ENCODE measurements at places on chromosomes 11 and 22.

- no peak for DNase-seq
These were observed 71.3 kb downstream of the ETS1 start for GRCh38 chr11:128515826-128516778.

DNA sequence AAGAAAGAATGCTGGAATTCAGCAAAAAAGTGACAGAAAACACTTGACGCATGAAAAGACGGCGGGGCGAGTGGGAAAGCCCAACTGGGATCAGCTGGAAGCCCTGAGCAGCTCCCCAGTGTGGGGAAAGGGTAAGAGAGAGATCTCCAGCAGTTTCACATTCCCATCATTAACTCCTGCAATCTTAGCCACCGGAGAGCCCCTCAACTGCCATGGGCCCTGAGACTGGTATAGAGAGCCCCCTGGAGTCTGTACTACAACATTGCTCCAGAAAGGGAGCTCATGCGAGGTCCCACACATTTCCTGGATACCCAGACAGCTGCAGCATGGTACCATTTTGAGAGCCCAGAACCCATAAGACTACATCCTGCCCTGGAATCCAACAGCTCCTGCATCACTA is 31.1 kb downstream of the MRGPRX4 start:
- DNase-seq = peak; percentile 58

- DNase-seq = no peak
These were observed 3.0 kb downstream of the ABTB2 start for GRCh38 chr11:34354782-34355181.

DNA sequence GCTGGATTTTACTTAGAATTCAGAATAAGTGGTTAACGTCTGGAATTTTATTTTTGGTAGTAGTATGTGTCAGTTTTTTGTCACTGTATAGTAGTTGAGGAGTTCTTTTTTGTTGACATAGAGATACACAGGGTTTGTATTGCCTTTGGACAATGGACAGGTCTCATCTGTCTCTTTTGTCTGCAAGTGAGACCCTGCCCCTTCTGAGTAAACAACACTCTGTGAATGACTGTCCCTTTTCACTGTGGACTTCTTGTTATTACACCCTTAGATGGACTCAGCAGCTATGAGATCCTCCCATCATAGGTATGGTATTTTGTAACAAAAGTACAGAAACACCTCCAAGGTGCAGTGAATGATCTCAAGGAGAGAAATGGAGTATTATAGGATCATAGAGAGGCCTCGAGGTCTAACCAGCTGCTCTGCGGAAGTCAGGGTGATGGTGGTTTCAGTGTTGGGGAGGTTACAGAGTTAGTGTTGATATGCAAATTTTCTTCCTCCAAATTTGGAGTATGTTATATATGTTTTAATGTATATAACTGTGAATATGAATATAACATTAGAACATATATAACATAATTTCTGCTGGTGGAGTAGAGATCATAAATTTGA is 7.8 kb downstream of the PPP6R3 start:
- no peak for DNase-seq

GRCh38 chr11:35905646-35906276 is 38.1 kb upstream of the LDLRAD3 start:
- DNase-seq = no peak

DNA sequence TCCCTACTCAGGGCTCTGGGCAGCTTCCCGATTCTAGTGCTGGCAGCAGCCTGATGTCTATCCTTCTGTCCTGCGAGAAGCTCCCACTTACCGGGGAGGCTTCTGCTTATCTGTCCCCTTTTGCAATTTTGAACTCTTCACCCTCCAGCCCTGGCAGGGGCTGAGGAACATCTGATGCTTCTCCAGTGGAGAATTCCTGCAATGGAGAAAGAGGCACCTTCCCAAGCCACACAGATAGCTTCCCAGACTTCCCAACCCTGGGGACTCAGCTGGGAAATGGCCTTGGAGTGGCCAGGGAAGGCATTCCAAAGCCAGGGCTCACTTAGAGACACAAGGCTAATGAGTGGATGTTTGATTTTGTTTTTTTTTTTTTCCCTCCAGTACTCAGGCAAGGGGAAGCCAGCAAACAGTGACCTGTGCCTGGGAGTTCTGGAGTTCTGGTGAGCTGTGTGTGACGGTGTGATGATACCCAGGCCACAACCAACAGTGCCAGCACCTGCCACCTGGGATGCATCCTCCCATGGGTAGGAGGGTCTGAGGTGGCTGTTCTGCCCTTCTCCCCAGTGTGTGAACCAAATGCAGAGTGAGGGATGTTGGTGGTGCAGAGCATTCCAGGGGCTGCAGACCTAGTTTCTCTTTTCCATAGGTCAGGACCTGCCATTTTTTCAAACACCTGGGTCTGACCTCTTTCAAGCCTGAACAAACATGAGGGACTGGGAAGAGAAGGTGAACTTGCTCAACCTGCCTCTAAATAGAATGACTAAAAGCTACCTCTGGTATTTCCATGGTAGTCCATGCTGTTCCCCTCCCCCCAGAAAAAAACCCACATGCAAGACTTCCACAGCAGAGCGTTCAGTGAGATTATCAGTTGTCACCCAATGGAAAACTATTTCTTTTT is 95.1 kb downstream of the CCDC81 start:
- DNase-seq = no peak

GRCh38 chr11:27281276-27281675 is 81.7 kb downstream of the CCDC34 start:
- no peak for DNase-seq

- DNase-seq = no peak
These were observed 1429.3 kb downstream of the BRD1 start for GRCh38 chr22:48398181-48398905.

DNA sequence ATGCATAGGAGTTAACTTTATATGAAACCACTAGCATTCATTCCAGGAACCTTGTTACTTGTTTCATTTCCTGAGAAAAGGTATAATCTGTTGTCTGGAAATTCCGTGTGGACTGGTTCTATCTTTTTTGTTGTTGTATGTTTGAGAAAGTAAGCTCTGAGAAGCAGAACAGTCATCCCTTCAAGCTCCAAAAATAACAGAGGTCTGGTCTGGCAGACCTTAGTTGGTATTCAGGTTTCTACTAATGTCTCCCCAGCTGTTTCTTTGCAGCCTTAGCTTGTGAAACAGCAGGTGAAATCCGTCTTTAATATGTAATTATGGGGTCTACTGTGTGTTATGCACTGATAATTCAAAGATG is 2.4 kb downstream of the RNF121 start:
- DNase-seq = no peak

DNA sequence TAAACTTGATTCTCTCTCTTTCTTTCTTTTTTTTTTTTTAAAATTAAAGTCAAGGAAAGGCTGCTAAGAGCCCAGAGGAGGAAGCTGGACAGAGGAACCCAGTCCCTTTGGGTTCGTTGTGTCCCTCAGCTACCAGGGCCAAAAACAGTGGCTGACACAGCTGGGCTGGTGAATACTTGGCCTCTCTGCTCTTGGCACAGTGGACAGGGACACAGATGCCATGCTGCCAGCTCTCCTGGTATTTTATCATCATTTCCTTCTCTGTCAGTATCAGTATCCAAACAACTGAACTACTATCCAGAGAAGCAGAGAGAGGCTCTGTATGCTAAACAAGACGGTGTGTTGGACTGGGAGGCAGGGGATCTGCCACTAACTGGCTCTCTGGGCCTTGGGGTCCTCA is 123.7 kb upstream of the CCDC90B start:
- no peak for DNase-seq

GRCh38 chr11:69645801-69646492 is 5.0 kb downstream of the CCND1 start:
- DNase-seq = peak; percentile 77

GRCh38 chr11:130476200-130476921 is 27.9 kb downstream of the ADAMTS15 start:
- no peak for DNase-seq

GRCh38 chr11:37632748-37633147 is 1034.7 kb upstream of the RAG2 start:
- DNase-seq = no peak

DNA sequence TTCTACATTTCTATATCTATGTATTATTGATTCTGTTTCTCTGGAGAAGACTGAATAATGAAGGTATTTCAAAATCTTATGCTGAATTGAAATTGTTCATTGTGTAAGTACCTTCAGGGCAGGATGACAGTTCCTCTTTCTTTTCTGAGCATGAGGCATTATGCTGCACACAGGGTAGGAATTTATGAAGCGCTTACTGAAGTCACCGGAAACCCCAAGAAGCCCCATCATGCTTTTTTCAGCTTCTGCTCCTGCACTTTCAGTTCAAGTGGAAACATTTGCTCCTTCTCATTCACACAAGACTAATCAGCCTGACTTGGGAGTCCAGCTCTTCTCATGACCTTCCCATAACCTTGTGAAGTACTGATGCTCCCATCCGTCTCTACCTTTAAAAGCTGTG is 314.7 kb upstream of the SORL1-AS1 start:
- no peak for DNase-seq

DNA sequence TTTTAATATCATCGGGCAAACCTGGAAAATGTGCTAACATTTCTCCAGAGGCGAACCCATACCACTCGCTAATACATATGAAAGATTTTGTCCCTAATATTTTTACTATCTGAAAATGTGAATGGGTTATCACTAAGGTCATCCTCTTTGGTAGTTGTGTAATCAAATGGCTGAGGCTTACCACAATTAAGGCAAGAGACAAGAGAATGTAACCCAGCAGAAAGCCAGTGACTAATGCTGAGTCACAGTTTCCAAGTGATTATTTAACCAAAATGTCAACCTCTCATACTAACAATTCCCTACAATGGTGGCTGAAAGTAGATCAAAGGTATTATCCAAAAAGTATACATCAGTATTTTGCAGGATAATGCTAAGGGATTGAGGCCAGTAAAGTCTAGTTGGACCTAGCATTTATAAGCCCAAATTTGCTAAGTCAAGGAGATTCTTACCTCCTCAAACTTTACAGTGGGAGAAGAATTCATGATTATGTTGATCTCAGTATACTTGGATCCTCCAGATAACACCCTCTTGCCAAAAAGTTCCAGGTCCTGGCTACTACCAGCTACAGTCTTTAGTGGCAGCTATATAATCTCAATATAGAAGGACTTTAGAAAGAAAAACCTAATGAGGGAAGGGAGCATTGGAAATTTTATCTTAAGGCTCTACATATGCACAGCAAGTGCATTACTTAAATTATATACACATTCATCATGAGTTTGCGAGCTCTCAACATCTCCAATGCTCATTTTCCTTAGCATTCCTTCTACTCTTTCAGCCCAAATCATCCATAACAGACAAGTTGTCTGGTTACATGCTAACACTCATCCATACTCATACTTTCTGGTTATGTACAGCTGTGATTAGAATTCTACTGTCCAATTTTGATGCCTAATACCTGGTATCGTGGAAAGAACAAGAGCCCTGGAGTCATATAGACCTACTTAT is 25.4 kb downstream of the SIK3 start:
- DNase-seq = peak; percentile 86

DNA sequence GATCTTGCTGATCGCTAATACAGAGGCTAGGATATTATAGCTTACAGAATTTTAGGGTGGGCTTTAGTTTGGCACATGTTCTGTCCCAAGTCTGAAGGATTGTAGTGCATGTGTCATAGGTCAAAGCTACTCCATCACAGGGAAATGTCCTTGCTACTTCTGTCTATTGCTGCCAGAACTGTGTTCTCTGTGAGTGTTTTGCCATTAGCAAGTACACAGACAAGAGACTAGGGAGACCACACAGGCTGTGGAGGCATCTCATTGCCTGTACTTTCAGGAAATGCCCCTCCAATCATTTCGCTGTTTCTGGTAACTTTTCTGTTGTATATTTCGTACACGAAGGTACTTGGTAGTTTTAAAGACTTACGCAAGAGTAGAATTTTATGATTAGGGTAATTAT is 25.5 kb upstream of the RAG2 start:
- DNase-seq = no peak

GRCh38 chr11:120068114-120068573 is 69.8 kb downstream of the TRIM29 start:
- peak; percentile 73 for DNase-seq

DNA sequence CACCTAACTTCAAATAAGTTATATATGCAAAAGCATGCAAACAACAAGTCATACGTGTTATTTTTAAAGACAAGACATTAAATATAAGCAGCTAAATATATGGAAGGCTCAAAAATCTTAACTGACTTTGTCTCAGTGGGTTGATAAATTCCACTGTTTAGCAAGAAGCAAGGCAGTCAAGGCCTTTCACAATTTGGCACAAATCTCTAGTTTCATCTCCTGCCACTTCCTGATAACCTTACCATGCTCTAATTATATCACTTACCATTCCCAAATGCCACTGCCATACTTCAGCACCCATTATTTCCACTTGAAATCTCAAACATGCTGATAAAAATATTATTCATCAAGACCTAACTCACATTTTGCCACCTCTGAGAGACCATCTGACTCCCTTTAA is 24.8 kb downstream of the DCUN1D5 start:
- peak; percentile 30 for DNase-seq

GRCh38 chr22:23833017-23833751 is 5.6 kb downstream of the DERL3 start:
- no peak for DNase-seq

DNA sequence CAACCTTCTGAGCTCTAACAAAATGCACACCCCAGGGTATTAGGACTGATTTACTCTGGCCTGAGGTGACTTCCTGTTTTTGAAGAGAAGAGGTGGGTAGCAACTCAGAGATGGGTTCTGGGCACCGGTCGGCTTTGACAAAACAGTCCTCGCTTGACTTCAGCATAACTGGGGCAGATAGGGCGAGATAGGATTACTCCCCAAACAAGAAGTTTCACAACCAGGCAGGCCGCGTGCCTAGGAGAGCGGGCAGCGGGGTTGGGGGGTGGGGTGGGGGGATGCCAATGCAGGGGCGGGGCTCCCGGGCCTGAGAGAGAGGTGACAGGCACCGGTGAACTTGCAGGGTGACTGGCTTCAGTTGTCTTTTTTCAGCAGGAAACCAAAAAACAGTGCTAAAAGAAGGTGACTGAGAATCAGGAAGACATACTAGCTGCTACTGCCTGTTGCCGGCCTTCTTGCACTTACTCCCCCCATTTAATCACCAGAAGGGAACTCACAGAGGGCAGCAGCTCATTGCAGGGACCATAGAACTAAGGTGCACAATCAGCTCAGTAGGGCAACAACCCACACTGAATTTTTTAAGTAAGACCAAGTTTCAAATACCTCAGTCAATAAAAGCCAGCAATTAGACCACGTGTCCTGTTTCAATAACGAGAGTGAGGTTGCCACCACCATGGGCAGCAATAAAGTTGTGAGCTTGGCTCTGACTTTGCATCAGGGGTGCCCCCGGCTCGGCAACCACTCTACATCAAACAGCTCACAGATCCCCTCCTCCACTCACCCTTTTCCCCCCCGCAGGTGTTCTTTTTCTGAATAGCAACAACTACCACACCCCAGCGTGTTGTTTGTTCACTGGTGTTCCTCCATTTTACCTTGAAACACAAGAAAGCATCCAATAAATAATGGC is 37.2 kb upstream of the ETS1 start:
- no peak for DNase-seq
